Germinal center (tissue), 1 donor: ENCODE measurements at places on chromosomes 3 and 15.

GRCh38 chr3:87318617-87319021 lies 42.2 kb upstream of the POU1F1 start:
- DNase-seq: no peak

GRCh38 chr3:179302111-179302510 lies 20.7 kb upstream of the ZNF639 start:
- no peak for DNase-seq

DNA sequence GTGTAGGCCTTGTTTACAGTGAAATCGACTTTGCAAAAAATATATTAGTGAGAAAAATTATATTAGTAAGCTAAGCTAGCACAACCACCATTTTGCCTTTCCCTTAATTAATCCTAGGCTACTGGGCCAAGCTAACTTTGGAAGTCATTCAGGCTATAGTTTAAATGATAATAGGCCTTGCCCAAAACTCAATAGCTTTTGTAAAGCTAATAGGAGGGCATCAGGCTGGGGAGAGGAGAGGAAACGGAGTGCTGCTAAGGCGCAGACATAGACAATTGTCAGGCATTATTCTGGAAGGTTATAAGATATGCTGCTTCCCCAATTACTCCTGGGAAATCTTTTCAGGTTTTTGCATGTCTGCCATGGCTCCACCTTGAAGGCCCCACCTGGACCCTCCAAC lies 1286.0 kb downstream of the NSUN3 start:
- no peak for DNase-seq

- no peak for DNase-seq
Measured at GRCh38 chr3:24476871-24477656, 17.6 kb downstream of the THRB start.

DNA sequence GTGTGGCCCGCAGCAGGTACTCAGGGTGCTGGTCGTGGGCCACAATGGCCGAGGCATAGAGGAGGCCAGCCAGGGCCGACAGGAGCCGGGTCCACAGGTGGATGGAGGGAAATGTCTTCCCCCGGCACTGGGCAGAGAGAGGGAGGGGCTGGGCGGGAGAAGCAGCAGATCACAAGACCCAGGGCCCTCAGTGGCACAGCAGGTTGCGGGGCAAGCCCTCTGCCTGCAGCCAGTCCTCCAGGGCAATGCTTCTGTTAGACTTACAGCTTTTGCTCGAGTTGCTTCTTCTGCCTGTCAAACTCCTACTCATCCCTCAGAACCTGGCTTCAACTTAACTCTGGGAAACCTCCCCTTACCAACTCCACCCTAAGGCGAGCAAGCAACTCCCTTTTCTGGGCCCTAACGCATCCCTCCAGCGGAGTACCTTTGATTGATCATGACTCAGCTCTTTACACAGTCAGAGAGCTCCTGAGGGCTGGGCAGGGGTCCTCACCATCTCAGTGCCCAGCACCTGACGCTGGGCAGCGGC lies 16.0 kb downstream of the TMEM44 start:
- DNase-seq: no peak

DNA sequence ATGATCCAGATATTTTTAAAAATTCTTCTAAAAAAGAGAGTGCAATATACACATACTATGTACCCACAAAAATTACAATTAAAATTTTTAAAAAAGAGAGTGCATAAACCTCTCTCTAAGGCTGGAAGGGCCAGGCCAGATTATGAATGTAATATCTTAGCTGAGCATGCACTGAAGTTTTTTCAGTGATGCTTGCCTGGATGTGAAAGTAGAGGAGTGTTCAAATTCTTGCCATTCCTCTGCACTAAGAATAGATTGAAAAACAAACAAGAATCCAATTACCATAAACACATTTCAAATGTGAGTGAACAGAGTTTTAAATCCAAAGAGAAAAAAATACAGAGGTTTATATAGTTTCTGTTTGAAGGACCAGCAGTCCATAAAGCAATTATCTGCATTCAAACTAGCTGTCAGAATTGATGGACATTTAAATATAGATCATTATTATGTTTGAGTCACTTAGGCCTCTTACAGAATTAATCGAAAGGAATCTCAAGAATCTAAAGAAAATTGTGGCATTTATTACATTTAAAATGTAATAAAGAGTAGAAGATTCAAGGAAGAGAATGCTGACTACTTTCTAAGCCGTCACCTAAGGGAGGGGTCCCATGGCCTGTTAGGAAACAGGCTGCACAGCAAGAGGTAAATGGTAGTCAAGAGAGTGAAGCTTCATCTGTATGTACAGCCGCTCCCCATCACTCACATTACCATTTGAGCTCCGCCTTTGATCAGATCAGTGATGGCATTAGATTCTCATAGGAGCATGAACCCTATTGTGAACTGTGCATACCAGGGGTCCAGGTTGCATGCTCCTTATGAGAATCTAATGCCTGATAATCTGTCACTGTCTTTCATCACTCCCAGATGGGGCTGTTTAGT lies 159.3 kb upstream of the MDFIC2 start:
- no peak for DNase-seq

DNA sequence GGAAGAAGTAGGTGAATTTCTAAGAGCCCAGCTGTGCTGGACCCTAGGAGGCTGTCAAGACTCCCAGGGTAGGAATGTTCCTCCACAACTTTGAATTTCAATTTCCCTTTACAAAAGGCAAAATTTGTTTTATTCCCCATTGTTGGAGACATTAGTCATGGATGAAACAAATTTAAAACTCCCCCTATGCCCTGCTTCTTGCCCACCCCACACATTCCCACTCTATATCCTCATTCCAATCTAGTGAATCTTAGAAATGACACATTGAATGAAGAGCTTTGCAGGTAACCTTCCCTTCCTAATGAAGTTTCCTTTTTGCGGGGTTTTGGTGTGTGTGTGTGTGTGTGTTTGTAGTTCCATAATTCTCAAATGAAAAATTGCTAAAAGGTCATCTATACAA lies 72.6 kb downstream of the CCNL1 start:
- no peak for DNase-seq

DNA sequence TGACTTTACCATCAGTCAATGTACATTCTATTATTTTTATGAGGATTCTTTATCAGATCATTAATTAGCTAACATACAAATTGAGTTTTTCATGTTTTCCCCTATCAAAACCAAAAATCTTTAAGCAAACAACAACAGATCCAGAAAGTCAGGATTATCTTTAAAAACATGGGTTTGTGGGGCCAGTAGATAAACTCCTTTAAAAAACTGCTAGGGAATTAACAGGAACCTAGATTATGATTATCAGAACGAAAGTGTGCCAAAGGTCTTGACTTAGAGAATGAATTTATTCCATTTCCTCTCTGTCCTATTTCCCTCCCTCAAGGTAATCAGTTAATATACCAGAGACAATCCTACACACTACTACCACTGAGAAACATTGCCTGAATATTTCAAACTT lies 13.2 kb upstream of the CCDC13 start:
- no peak for DNase-seq
